ENCODE measurements at places on chromosomes 11 and 22.
A peak's percentile ranks its signal among the peaks of the same experiment; 100 is the strongest.

- no peak for DNase-seq
These were observed 8.8 kb downstream of the RIC8A start for GRCh38 chr11:216081-216974.

DNA sequence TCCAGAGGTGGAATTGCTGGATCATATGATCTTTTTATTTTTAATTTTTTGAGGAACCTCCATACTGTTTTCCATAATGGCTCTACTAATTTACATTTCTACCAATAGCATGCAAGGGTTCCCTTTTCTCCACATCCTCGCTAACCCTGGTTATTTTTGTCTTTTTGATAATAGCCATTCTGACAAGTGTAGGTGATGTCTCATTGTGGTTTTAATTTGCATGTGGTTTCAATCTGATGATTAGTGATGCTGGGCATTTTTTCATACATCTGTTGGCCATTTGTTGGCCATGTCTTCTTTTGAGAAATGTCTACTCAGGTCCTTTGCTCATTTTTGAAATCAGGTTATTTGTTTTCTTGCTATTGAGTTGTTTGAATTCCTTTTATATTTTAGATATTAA is 15.4 kb upstream of the OR4D5 start:
- DNase-seq: no peak

GRCh38 chr11:73465871-73466270 is 89.7 kb downstream of the RELT start:
- DNase-seq: no peak

DNA sequence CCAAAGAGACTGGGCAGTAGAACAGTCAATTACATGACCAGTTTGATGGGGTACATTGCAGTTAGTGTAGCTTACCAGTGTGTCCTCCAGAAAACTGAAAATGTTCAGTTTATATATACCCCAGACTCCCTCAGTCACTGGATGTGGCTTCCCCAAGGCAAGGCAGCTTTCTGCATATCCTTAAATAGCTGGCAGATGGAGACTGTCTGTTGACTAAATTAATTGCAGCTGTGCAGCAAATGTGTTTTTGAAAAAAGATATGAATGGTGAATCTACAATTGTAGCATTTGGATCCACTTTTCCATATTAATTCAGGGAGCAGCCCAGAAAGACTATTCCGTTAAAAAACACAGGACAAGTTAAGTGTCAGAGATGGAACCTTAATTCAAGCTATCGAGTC is 565.1 kb upstream of the CCDC179 start:
- DNase-seq: no peak

GRCh38 chr22:20116376-20116950 is 559 bp downstream of the RANBP1 start:
- no peak for DNase-seq

DNA sequence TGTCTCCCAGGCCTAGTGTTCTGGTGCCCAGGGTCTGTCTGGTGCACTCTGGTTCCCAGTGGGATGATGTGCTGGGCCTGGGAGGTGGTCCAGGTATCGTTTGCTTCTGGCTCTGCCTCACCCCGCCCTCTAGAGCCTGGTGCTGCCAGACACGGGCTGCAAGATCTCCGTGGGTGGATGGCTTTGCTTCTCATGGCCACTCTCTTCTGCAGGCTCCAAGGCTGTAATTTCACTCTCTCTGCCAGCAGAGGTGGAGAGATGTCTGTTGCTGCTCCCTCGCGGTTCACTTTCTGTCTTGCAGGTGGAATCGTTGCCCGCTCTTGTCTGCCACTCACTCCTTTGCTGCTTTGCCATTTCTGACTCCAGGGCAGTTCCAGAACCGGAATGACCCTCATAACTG is 13.4 kb downstream of the NADSYN1 start:
- DNase-seq: no peak

- no peak for DNase-seq
These were observed 97.3 kb downstream of the PDHX start for GRCh38 chr11:35013514-35014233.

DNA sequence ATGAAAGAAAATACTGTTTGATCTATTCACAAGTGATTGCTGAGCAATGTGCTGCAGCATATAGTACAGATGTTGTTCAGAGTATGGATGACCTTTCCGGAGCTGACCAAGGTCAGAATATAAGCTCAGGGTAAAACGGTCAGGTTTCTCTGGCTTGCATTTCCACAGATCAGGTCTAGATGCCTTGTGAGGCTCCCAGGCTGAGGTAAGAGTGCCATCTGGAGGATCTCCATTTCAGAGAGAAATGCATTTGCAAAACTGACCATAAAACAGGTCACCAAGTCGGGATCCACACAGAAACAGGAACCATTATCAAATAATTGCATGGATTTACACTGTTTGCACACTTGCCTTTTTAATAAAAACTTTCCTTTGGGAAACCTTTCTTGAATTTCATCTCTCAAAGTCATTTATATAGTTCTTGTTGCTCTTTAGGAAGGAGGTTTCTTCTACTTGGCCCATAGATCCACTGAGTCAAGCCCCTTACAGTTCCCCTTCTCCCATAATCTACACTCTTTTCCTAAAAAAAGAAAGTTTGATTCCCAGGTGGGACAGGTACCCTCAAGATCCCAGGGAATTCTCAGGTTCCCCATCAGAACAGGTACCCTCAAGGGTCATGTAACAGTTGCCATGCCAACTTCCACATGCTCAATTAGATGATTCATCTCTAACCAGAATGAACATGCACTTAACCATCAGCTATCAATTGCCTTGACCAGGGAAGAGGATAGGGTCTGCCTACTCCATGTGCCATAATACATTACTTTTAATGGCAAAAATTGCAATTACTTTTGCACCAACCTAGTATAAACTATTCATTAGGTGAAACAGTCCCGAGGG is 25.0 kb upstream of the TMPRSS5 start:
- DNase-seq: no peak

DNA sequence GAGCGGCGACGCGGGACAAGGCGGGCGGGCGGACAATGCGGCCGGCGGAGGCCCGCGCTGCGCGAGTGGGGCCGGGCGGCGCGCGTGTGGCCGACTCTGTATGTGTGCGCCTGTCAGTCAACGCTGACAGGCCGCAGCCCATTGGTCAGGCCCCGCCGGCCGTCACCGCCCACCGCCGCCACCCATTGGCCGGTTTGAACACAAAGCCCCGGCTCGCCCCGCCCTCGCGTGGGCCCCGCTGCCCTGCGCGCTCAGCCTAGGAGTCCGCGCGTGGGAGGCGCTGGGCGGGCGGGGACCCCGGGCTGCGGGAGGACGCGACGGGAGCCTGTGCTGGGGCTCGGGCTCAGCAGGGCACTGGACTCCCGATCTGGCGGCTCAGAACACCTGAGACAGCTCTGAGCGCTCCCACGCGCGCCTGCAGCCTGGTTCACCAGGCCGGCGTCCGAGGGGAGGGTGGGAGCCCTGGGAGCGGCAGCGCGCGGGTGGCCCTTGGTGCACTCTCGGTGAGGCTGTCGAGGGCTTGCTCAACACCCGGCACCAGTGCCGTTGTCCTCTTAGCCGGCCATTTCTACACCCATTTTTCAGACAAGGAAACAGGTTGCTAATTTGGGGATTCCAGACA is at the start of gene SUN2:
Gene SUN2 (minus strand): TSS at position 88 of the 622 bp plus-strand sequence. CDS start 3,370 bp downstream, outside the sequence.
- DNase-seq: peak; percentile 46

DNA sequence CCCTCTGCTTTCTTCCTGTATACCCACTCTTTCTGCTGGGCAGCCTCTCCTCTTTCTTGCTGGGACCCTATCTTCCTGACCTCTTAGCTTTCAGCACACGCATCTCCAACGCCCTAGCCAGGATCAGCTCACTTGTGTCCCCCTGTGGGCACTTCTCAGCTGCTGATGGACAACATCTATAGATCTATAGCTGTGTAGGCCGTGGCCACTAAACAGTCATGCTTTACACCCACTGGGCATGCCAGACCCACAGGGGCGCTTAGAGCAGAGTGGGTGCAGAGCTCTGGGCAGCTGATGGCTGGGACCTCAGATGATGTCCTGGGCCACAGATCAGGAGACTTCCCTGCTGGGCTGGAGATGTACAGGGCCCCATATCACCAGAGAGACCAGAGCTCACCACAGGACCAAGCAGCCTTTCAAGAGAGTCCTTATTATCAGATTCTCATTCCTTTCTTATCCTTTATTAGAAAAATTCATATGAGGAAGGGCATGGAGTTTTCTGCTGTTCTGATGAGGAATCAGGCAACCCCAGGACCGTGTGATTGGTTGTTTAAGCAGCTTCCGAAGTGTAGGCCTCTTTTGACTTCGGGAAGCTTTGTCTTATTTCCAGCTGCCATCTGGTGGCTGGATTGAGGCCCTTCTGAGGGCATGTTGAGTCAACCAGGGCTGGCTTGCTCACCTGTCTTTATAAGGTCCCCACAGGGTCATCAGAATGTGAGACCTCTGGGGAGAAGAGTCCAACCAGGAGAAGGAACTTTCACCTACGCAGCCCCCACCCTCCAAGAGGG is 60.5 kb downstream of the OSBP2 start:
- no peak for DNase-seq

GRCh38 chr22:25104367-25104766 is 95.3 kb upstream of the CRYBB3 start:
- DNase-seq: no peak

DNA sequence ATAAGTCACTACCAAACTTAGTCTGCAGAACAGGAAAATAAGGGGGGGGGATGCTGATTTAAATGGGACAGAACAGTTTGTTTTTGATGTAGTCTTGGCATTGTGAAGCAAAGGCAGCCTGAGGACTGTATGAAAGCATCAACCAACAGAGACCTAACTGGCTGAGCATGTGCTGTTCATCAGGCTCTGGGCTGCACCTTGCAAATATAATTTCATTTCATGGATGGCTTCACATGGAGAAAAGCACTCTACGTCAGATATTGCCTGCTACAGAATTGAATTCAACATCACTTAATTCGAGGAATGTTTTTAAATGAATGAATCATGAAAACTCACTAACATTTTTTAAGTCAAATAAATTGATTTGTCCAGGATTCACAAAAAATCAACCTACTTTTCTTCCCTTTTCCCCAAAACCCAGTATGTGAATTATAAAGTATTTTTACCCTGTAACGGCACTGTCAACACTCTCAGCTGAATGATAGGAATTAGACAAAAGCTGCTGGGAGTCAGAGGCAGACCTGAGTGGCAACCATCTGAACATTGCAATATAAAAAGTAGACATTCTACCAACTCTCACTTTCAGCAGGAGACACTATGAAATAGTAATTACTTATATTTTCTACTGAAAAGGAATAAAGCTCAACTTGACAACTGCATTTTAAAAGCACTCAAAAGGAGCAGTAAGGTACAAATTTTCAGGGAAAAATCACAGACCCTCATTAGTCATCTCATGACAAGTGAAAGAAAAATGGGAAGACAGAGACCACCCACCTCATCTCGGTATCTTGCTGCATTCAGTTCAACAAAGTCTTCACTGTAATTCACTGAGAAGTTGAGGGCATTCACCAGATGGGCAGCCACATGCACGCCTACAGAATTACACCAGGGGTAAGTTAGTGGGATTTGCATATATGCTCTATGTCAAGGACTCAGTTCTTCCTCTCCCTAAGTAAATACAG is 47.5 kb downstream of the NOX4 start:
- no peak for DNase-seq

DNA sequence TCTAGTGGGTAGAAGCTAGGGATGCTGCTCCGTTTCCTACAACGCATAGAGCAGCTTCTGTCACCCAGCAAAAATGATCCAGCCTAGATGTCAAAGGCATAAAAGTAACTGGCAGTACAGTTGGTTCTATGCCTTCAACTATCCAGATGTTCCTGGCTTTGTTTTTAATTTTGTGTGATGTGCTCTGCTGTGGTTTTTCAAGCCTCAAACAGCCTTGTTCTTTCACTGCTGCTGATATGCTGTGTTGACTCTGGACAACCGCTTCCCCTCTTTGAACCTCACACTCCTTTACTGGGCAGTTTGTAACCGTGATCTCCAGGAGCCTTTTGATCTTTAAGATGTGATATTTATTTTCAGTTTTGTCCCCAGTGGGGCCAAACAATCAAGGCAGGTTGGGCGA is 116.4 kb downstream of the SEZ6L start:
- DNase-seq: no peak

DNA sequence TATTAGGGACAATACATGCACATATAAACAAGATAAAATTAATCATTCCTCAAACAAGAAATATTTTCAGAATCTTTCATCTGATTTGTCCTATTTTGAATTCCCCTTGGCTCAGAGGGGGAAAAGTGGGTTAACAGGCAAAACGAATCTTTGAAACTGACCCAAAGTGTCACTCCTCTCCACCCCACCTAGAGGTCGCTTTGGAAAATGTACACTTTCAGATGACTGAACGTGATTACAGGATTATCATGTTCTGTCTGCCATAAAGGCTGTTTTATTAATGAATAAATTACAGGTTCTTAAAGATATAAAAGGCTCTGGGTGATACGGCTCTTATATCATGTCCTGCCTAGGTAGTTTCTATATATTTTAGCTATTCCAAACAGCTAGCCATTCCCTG is 1735.0 kb downstream of the LRRC4C start:
- DNase-seq: no peak

DNA sequence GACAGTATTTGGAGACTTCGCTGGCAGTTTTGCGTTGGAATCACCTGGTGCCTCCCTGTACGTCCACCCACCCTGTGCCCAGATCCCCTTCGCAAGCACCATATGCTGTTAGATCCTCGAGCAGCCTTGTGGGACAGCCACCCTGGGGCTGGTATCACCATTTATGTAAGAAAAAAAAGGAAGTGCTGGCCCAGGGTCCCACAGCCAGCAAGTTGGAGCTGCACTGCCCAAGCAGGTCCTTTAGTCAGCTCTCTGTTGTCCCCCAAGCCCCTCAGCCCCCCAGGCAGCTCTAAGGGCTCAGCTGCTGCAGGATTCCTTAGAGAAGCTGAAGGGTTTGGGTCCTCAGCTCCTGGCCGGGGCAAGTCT is 80.3 kb downstream of the FBLN1 start:
- no peak for DNase-seq
